ENCODE measurements at places on chromosomes 2 and 18.

- DNase-seq = no peak
Observed at GRCh38 chr2:234448506-234449184, 48.2 kb downstream of the ARL4C start.

DNA sequence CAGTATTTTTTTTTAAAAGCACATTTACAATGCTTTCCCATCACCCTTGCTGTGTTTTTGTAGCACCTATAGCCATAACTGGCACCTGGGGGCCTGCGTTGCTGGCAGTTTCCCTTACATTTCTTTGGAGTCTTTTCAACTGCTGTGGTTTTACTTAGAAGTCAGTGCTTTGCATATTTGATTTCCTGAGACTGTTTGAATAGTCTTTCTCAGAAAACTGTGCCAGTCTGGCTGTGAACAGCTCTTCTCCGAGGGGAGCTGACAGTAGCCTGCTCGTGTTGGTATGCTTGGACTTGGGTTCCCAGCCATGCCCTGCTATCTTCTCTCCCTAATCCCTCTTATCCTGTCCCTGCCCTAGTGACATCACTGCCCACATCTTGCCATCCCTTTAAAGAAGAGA, 81.5 kb downstream of the DPP4 start:
- DNase-seq = no peak

DNA sequence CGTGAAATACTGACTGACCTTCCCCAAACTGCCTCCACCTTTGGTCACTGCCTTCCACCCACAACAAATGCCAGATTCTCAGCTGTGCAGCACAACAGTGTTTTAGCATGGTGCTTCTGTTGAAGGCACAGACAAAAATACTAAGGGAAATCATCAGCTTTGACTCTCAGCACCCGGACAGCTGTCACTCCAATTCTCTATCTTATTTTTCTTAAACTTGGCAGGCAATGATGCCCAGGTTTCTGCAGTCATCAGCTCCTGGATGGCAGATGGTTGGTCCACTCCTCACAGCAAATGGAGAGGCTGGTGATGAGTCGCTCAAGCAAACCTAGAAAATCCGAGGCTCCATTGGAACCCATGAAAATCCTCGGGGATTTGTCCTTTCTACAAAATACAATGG, 2.9 kb upstream of the FAM124B start:
- no peak for DNase-seq

DNA sequence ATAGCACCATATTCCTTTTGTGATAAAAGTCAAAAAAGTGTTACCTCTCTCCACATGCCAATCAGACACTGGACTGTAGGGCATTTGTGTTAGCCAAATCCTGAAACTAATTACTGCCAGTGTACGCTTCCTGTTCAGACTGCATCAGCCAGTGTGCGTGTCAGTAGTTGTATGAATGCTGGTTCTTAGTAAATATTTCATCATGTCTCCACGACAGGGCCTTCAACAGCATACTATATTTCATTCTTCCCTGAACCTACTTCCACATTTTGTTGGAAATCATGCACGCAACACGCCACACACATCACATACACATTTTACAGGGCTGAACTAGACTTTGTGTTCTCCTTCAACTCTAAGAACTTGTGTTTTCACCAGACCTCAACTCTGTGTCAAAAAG, 77.5 kb downstream of the EPB41L3 start:
- DNase-seq = no peak

GRCh38 chr18:38369772-38370690, 804.4 kb upstream of the CELF4 start:
- DNase-seq = no peak

DNA sequence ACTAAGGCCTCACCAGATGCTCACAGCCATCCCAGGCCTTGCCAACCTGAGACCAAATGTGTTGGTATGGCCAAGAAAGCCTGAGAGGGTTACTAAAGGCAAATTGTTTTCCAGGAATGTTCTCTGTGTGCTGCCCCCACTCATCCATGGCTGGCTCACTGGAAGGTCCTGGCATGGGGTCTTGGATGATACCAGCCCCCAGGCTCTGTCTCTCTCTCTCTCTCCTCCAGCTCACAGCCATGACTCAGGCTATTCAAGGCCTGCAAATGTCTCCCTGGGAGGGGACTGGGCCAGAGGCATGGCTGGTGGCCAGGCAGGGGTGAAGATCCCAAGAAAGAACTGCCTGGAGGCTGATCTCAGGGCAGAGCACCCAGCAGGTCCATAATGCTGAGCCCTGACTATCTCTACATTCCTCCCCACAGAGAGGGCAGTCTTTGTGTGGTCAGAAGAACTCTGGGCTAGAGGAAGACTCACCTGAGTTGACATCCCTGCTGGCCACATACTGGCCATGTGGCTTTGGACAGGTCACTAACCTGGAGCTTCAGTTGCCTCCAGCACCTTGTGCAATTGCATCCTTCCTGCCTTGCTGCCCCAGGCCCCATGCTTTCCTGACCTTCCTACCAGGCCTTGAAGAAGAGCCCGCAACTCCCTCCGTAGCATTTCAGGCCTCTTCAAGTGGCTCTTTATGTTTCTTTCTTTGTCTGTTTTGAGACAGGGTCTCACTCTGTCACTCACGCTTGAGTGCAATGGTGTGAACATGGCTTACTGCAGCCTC, 150.4 kb downstream of the ZFP36L2 start:
- no peak for DNase-seq

DNA sequence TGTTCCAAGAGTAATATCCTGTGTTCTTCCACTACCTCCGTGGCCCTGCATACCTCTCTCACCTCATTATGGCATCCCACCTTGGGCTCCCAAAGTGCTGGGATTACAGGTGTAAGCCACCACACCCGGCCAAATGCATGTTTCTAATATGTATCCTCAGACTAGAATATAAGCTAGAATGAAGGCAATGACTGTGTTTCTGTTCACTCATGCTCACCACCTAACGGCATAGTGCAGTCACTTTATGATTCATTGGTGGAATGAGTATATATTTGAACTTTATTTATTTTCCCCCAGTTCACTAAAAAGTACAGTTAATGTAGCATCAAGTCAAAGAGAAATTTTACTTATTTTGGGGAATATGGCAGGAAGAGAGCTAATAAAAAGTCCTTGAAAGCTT, 11.3 kb downstream of the PIGN start:
- no peak for DNase-seq

DNA sequence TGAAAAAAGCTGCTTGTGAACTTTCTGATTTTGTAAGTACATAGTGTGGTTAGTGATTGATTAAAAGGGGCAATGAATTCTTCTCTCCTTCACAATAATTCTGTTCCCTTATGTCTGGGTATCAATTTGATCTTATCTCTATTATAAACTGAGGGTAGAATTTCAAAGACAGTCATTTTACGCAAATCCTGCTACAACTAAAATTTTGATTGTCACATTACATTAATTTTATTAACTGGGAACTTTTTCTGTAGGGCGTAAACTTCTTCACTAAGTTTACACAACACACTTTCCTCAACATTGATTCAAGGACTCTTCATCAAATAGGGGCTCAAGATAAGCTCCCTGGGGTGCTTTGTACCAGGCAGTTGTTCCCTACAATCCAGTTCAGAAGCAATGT, 5.0 kb upstream of the SLC8A1 start:
- DNase-seq = no peak

DNA sequence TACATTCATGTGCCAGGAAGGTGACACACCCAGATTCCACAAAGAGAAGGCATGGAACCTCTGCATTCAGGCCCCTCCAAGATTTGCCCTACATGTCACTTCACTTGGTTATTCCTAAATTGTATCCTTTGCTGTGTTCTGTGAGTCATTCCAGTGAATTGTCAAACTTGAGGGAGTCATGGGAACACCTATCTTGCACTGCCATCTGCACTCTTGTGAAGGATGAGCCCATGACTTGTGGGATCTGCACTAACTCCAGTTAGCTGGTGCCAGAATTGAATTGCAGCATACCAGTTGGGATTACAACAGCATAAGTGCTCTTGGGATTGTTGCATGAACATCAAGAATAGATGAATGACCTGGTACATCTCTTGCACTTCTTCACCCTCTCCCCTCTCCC, 1288.0 kb upstream of the ZEB2 start:
- no peak for DNase-seq

DNA sequence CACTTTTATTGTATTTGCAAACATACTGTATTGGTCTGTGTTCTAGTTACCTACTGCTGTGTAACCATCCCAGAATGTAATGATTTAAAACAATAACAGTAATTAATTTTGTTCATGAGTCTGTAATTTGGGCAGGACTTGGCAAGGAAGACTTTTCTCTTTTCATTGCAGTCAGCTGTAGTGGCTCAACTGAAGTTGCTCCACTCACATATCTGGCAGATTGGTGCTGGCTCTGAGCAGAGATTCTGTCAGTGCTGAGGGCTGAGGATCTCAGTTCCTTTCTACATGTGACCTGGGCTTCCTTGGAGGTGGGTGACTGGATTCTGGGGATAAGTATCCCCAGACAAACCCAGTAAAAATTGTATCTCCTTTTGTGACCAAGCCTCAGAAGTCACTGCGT, 26.6 kb downstream of the PTPN4 start:
- no peak for DNase-seq
